NCI-H460 (cell line): ENCODE measurements at places on chromosomes 3 and 15. TPM values are rescaled to one million over a fixed set of nuclear protein-coding genes. Genes with fewer than 3 reads are reported as not detected.

GRCh38 chr15:31228980-31229826 lies 97.4 kb upstream of the KLF13 start:
- DNase-seq, result peak; percentile 9

DNA sequence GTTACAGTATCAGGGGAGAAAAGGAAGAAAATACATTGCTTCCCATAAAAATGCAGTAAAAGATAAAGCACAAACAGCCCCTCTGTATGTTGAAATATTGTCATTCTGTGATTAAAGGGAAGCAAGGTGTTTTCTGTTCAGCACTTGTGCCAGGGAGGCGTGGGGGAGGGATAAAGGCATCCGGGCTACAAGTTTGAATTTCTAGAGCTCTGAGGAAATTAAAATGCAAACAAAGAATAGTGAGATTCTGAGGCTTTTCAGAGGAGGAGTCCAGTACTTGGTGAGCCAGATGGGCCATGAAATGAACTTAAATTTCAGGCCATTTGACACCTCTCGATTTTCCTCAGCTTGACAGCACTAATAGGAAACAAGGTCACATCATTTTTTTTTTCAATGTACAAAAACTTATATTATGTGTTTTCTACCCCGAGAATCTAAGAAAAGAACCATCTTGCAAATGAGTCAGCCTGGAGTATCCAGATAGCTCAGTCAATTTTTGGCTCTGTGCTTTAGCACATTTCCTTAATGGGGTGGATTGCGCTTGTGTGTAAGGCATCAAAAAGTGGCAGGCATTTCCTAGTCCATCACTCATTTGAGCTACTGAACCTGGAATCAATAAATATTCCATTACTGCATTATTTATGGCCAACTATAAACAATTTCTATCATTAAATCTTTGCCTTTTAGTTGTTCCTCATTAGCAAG lies 640.8 kb upstream of the TBL1XR1 start:
- DNase-seq, result no peak

- peak; percentile 66 for DNase-seq
These were observed 1.1 kb upstream of the EIF2B5 start for GRCh38 chr3:184133840-184134745.

- no peak for DNase-seq
These were observed 62.2 kb downstream of the TIGIT start for GRCh38 chr3:114356066-114356465.

GRCh38 chr15:67150023-67150860 lies 84.8 kb downstream of the SMAD3 start:
- peak; percentile 80 for DNase-seq

DNA sequence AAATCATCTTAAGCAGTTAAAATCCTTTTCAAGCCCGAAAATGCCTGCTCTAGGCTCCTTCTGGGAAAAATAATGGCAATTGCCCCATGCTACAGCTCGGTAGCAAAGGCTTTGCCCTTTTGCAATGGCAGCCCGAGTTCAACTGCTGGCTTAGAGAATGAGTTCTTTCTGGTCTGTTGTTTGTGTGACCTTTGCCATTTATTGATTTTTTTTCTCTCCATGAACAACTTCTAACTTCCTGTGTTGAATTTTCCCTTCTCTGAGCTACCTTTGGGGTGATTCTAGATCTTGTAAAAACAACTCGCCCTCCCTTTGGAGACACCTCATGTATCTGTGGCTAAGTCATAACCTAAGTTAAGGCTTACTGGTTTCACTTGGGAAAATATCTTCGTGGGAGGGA lies 139.3 kb downstream of the PLCH1 start:
- no peak for DNase-seq

DNA sequence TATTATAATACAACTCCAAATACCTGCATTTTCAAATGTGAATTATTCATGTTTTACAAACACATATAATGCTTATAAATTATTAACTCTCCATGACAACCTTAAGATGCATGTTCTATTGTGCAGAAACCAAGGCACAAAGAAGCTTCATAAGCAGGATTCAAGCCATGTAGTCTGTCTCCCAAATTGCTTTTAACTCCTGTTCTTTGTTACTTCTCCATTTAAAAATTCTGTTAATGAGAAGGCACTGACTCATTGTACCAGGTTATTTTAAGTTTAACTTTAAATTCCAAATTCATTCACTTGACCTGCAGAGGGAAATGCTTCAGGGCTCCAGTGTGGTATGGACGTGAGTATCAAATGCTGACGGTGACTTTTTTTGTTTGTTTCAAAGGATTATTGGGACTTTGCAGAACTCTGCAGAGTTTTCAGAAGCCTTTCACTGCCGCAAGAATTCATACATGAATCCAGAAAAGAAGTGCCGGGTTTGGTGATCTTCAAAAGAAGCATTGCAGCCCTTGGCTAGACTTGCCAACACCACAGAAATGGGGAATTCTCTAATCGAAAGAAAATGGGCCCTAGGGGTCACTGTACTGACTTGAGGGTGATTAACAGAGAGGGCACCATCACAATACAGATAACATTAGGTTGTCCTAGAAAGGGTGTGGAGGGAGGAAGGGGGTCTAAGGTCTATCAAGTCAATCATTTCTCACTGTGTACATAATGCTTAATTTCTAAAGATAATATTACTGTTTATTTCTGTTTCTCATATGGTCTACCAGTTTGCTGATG lies 100.0 kb downstream of the MME start:
- no peak for DNase-seq

- no peak for DNase-seq
These were observed 61.8 kb downstream of the CCDC33 start for GRCh38 chr15:74297887-74298286.

DNA sequence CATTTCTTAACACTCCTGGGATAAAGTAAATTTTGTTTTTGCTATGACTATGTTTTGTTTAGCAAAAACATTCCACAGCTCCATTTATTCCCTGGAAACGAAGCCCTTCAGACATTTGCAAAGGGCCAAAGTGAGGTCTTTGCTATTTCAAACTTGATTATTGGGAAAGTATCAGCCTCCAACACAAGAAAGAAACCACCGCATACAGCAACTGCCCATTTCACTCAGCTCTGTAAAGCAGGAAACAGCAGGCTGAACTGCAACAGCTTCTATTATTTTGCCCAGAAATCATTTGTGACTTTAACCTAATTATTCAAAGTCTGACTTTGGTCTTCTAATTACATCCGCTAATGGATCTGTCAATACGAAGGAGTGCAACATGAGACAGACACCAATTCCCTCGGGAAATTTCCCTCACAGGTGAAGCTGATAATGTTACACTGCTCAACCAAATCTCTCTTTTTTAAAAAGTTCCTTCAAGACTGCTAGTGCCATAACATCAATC lies 72.1 kb downstream of the RFTN1 start:
- no peak for DNase-seq

DNA sequence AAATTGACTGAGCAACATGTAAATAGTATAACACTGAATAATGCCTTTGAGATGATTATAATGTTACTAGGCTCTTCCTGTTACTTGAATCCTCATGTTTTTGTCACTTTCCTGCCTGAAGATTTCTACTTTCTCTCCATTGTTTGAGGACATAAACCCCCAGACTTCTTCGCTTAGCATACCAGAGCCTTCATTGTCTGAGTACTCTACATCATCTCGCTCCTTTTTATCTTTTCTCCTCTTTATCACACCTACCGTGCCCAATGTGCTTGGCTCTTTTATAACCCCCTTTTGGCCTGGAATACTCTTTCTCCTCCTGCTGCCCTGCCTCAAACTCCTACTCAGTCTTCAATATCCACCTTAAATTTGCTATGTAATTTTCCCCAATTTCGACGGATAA lies 30.3 kb upstream of the MGA start:
- DNase-seq, result no peak

DNA sequence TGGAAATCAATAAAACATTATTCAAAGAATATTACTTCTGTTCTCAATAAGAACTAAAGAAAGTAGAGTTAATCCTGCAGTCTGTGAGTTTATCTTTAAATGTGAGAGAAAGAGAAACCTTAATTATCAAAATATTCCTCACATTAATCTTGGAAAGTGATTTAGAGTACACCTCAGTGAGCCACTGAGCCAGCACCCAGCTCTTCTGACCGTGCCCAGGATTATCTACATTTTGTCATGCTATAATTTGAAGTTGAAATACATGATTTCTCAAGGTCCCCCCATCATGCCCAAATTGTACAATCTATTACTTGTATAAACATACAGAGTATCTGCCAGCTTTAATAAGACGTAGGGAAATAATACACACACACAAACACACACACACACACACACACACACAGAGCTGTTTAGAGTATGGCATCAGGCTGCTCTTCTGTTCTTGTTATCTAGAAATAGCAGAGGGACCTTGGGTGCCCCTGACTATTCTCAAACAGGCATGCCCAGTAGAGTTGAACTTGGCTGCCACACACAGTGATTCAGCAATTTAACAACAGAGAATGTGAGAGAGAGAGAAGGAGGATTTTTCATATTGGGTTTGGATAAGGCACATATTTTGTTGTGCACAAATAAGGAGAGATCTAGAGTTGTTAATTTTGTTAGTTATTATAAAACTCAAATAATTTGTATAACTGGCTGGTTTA lies 74.4 kb downstream of the P2RY1 start:
- DNase-seq, result peak; percentile 50

GRCh38 chr15:74958320-74958907 lies 1.8 kb upstream of the RPP25 start:
- DNase-seq, result no peak

GRCh38 chr3:49238274-49239127 lies 38.5 kb downstream of the C3orf62 start:
- no peak for DNase-seq

GRCh38 chr3:154548341-154548740 lies 118.4 kb upstream of the GPR149 start:
- no peak for DNase-seq

DNA sequence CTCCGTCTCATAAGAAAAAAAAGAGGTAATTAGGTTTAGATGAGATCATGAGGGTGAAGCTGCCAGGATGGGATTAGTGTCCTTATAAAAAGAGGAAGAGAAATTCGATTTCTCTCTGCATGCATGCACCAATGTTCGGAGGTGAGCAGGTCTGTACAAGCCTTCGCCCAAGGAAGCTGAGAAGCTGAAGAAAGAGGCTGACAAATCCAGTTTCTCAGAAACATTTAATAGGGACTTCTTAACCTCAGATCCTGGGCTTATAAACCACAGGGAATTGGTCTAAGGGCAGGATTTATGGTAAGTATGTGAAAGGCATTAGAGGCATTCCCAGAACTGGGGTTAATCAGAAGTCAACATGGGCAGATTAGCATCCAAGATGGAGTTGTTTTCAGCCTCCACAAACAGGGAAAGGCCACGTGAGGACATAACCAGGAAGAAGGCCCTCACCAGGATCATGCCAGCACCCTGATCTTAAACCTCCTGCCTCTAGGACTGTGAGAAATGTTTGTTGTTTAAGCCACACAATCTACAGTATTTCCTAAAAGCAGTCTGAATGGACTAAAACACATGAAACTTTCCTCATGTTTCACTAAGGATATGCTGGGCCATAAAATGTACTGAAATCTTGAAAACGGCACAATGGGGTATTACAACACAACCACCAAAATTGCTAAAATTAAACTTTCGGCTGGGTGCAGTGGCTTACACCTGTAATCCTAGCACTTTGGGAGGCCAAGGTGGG lies 11.3 kb downstream of the SHISA5 start:
- no peak for DNase-seq

GRCh38 chr15:100849021-100849854 lies 30.4 kb upstream of the ALDH1A3 start:
- DNase-seq, result peak; percentile 18

DNA sequence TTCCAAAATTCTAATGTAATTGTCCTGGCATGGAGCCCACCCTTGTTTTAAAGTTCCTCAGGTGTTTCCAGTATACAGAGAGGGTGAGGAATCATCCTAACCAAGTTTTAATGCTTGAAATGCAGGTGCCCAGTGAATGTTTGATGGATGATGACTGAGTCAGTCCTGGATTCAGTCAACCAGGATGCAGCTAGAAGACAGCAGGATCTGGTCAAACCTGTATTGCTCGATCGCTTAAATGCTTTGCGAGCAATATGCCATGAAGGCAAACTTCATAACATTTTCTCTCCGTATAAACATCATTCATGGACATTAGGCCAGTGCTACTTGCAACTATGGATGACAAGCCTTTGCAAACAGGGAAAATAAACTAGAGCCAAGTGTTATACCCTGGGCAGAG lies 591.2 kb downstream of the RSL24D1 start:
- DNase-seq, result no peak

GRCh38 chr3:16280671-16281070 lies 15.7 kb downstream of the OXNAD1 start:
- no peak for DNase-seq

DNA sequence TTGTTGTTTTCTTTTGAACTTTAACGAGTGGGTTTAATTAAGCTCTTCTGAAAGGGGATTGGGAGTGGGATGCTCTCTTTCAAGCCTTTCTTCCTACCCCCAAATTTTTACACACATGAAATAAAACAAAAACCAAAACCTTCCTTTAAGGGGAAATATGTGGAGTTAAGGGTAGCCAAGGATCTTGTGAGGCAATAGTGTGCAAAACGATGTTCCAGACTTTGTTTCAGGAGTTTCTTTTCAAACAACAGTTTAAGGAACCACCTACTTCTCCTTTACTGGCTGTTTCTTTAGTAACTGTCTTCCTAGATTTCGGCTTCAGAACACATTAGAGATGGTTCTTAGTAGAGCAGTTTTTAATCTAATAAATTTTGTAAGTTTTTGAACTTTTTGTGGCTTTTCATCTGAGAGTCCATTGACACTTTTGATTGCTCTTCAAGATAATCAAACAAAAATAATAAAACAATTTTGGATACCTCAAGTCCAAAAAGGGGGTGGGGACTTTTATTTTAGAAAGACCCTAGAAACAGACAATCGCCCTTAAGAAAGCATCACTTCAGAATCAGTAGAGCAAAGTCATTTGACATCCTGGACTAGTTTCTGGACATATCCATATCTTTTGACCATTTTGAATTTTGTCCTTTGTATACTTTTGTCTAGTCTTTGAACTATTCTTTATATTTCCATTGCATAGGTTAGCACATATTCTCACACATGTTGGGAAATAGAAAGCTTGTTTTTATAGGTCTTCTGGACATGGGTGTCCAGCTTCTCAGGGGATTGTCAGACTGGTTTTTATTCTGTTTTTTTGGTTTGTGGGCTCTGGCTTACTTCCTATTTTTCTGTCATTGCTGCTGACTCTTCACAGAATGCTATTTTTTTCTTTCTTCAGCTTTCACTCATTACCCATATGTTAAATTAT lies 6.0 kb downstream of the DIPK2A start:
- no peak for DNase-seq

- DNase-seq, result no peak
These were observed 9.0 kb upstream of the APBA2 start for GRCh38 chr15:28876845-28877185.

- DNase-seq, result peak; percentile 45
These were observed 32.8 kb downstream of the MYH15 start for GRCh38 chr3:108477511-108478147.

GRCh38 chr3:12753275-12754028 lies 5.6 kb downstream of the TMEM40 start:
- DNase-seq, result no peak

Gene ATOSA
- 7.1 and 8.7 TPM in 2 replicates for total RNA-seq

Gene ARPIN
- total RNA-seq, result 4.1 and 5.2 TPM in 2 replicates

Gene BSN
- total RNA-seq, result 0.05 and 0.12 TPM in 2 replicates

Gene EAF2
- 1.7 and 2.3 TPM in 2 replicates for total RNA-seq

Gene SLC22A14
- total RNA-seq, result 0.35 TPM in 1 of 2 replicates, not detected in the other

Gene PLSCR2
- 0.43 TPM in 1 of 2 replicates, not detected in the other for total RNA-seq

Gene CPN2
- total RNA-seq, result not detected in 2 replicates

Gene GOLGA8Q
- 1.2 TPM in 1 of 2 replicates, not detected in the other for total RNA-seq

Gene LRTM1
- not detected in 2 replicates for total RNA-seq

Gene MELTF
- 4.0 TPM in 2 replicates for total RNA-seq

Gene C3orf22
- total RNA-seq, result not detected in 2 replicates
